ENCODE measurements at places on chromosomes 7 and 10.
A peak's percentile ranks its signal among the peaks of the same experiment; 100 is the strongest.

- peak; percentile 69 for DNase-seq
These were observed at the start of gene SLIT1 for GRCh38 chr10:97185326-97186058. Gene SLIT1, minus strand, starts transcription at chr10:97185959. Its CDS starts 285 bp downstream, at chr10:97185674.

DNA sequence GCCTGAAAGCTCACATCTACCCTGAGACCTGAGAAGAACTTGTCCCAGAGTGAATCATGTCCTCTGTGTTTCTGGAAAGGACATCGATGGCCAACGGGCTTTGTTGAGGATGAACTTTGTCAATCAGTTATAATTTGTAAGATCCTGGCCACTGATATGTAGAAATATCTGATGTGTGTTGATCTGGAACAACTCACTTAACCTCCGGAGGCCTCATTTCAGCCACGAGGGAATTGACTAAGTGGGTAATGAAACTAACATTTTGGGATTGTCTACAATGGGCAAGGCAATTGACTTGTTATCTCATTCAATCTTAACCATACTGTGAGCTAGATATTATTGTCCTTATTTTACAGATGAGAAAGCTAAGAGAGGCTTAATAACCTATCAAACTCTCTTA is 468.1 kb upstream of the NRP1 start:
- no peak for DNase-seq

DNA sequence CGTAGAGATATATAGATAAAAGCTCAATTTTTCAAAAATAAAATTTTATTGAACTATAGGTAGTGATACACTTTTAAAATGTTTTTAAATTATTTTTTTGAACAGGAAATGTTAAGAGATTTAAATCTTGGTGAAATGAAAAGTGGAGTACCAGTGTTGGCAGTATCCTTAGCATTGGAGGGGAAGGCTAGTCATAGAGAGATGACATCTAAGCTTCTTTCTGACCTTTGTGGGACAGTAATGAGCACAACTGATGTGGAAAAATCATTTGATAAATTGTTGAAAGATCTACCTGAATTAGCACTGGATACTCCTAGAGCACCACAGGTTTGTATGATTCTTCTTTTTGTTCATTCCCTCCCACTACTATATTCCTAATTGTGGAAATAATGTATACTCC is 15.8 kb downstream of the PDCD4 start:
- no peak for DNase-seq

- no peak for DNase-seq
These were observed 31.8 kb upstream of the SRGN start for GRCh38 chr10:69056129-69056528.

GRCh38 chr7:68470836-68471435 is 1127.3 kb upstream of the AUTS2 start:
- DNase-seq, result no peak

All from kidney (tissue), 22 donors.